ENCODE measurements at places on chromosomes 6 and 20. TPM values are rescaled to one million over a fixed set of nuclear protein-coding genes. Genes with fewer than 3 reads are reported as not detected.

DNA sequence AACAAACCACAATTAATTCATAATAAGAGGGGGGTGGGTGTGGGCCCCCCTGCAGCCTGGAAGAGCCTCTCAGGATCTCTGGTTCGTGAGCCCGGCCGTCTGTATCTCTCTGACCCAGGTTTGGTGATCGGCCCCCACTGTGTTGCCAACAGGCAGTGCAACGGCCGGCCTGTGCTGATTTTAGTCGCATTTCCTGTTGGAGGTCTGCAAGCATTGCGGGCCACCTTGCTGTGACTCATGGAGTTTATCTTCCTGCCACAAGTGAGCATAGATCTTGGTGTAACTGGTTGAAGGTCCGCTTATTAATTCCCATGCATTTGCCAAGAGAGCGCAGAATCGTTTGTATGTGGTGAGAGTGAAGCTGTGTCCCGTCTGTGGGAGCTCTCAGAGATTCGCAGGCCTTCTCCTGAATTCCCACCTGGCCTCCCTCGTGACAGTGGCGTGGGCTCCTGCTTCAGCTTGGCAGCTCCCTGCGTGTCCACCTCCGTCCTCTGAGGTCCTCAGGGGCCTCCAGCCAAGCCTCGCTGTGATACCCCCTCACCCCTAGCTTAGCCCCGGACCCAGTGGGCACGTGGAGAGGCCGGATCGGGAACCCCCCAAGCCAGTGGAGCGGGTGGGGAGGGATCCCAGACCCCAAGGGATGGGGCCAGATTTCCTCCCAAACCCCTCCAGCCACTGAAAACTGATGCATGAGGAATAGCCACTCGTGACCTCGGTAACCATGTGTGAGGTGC, 269.8 kb downstream of the CDH4 start:
- DNase-seq = no peak

DNA sequence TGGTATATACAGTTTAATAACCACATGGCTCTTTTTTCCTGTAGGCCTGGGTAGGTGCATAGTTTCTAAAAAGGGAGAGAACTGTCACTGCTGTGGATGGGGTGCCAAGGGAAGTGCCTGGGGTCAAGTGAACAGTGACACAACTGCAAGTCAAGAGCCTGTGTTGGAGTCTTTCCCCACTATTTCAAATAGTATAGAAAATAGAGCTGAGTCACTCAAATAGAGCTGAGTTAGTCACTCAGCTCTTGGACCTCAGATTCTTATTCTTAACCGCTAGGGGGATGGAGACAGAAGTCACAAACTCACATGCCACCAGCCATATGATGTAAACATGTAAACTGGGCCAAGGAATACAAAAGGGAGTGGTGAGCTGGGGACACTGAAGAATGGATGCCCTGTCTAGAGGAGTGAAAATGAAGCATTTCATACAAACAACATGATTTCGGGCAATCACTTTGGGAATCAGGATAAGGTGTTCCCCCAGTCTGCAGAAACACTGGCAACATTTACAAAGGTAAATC, 2.1 kb downstream of the NQO2 start:
- no peak for DNase-seq

GRCh38 chr20:6786548-6786947, 19.1 kb downstream of the BMP2 start:
- no peak for DNase-seq

- no peak for DNase-seq
Observed at GRCh38 chr6:122494665-122495272, 23.2 kb upstream of the SERINC1 start.

DNA sequence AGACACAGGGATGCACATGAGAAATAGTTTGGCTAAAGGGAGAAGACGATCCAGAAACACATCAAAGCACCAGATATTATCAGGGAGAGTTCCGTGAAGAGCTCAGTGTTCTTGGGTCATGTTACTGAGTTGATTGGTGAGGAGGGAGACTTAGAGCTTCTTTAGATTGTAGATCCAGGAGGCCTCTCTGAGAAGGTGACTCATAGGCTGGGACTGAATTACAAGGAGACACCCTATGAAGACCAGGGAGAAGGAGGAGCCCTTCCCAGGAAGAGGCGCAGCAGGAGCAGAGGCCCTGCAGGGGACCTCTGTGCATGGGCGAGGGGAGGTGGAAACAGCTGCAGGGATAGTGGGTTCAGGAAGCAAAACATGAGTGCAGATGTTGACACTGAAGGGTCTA, 196.5 kb downstream of the SLC24A3 start:
- DNase-seq = no peak

Gene LCA5
- 0.12 TPM for polyA plus RNA-seq

Gene AK9
- 6.8 TPM for polyA plus RNA-seq

Gene PSMB8
- 422 TPM for polyA plus RNA-seq

DNA sequence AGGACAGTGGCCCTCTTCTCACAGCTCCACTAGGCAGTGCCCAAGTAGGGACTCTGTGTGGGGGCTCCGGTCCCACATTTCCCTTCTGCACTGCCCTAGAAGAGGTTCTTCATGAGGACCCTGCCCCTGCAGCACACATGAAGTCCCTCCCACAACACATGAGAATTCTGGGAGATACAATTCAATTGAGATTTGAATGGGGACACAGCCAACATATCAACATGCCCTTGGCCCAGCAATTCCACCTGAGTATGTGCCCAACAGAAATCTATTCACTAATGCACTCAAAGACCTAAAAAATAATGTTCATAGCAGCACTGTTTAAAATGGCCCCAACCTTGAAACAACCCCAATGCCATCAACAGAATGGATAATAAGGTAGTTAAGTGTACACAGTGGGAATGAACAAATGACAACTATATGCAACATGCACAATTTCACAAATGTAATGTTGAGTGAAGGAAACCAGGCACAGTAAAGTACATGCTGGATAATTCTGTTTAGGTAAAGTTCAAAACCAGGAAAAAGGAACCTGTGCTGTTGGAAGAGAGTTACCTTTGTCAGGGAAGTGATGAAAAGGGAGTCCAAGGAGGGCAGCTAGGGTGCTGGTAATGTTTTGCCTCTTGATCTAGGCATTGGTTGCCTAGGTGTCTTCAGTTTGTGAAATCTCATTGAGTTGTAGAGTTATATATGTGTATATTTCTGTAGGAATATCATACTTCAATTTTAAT, 16.1 kb downstream of the ISM1 start:
- no peak for DNase-seq

Gene MRPS10
- polyA plus RNA-seq = 50.6 TPM

- no peak for DNase-seq
Observed at GRCh38 chr20:57236813-57237584, 29.4 kb downstream of the BMP7 start.

Gene TSPO2
- not detected for polyA plus RNA-seq

DNA sequence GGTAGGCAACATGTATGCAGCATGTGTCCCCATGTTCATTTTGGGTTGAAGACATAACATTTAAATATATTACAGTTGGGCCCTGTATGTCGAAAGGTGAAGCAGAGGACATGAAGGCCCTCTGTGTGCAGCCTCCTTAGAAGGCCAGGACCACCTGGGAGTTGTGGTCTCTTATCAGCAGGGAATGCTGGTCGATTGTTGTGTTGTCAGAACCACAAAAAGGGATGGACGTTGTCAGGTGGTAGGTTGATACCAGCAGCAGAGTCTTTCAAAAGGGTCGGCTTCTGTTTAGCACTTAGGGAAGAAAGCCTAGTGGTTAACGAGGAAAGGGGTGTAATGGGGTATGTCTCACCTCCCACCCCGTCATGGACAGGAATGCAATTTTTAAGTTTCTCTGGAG, 67.3 kb upstream of the SLC22A1 start:
- no peak for DNase-seq

DNA sequence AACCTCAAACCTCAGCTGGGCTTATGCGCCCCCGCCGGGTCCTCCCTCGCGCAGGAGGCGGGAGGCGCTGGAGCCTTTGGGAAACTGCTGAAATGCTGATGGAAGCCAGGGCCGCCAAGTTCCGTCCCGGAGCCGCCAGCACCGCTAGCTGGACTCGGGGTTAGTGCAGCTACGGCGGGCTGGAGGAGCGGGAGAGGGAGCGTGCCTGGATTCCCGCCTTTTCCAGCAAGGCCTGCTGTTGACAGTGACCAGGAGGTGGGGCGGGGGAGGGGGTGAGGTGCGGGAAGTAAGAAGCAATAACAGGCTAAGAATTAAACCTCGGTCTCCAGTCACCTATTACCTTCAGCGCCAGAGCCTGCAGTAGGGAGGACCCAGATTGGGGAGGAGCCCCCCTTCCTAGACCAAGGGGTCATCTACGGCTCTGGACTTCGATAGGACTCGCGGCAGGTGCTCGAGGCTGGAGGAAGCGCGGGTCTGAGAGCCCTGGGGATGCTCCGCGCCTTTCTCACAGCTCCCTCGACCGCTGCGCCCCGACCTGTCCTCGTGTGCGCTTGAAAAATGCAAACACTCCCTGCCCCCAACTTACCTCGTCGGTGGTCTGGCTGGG, 20.5 kb downstream of the COL9A1 start:
- DNase-seq = no peak
